ENCODE measurements at places on chromosomes 1 and 21. TPM values are rescaled to one million over a fixed set of nuclear protein-coding genes. Genes with fewer than 3 reads are reported as not detected.

CRYAA gene
- 2.1 TPM for total RNA-seq

PRAMEF6 gene
- total RNA-seq = not detected

DNA sequence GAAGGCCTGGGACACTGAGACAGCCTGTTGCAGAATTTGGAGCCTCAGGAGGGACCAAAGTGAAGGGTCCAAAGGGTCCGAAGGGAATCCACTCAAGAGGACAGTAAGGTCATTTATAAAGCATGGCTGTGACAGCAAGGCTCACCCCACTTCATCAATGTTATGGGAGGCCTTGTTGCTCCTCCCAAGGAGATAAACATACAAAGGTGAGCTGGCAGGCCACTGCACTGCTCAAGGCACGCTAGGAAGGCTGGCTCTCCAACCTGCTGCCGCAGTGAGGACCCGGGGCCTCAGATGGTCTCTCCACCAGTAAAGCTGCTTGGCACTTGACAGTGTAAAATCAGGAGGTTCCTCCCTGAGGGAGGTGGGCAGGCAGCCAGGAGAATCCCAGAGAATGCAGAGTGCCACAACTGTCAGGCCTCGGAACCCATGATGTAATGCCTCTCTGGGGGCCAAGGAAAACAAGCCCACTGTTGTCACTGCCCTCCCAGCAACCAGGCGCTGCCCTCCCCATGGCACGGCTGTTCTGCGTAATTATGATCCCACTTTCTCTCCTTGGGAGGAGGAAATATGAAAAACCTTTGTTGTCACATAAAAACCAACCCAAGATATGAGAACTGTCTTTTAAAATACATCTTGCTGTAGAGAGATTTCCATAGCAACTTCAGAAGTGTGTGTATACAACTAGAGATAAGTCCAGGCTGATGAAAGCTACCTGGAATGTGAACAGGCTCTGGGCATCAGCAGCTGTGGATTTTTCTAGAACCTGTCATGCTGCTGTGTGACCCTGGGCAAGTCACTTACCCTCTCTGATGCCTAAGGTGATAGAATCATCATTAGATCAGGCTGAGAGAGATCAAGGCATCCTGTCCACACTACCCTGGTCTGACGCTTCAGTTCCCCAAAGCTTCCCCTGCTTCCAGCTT is 102.5 kb downstream of the KCNN3 start:
- H3K4me3 ChIP-seq = no peak overlapping the region
- no peaks in the 10 kb centered on the region for H3K36me3 ChIP-seq
- H3K27me3 ChIP-seq = peaks cover 26% of the 10 kb centered on the region

HENMT1 gene
- total RNA-seq = 23.0 TPM

WASF2 gene
- 121 TPM for total RNA-seq

SLC25A34 gene
- 0.64 TPM for total RNA-seq
